ENCODE measurements at places on chromosomes 4 and X.

- no peak overlapping the region for H3K4me3 ChIP-seq
- DNase-seq: no peak
- H3K27me3 ChIP-seq: no peaks in the 10 kb centered on the region
- no peaks in the 10 kb centered on the region for H3K4me1 ChIP-seq
Measured at GRCh38 chrX:27680726-27681125, 90.6 kb downstream of the DCAF8L2 start.

DNA sequence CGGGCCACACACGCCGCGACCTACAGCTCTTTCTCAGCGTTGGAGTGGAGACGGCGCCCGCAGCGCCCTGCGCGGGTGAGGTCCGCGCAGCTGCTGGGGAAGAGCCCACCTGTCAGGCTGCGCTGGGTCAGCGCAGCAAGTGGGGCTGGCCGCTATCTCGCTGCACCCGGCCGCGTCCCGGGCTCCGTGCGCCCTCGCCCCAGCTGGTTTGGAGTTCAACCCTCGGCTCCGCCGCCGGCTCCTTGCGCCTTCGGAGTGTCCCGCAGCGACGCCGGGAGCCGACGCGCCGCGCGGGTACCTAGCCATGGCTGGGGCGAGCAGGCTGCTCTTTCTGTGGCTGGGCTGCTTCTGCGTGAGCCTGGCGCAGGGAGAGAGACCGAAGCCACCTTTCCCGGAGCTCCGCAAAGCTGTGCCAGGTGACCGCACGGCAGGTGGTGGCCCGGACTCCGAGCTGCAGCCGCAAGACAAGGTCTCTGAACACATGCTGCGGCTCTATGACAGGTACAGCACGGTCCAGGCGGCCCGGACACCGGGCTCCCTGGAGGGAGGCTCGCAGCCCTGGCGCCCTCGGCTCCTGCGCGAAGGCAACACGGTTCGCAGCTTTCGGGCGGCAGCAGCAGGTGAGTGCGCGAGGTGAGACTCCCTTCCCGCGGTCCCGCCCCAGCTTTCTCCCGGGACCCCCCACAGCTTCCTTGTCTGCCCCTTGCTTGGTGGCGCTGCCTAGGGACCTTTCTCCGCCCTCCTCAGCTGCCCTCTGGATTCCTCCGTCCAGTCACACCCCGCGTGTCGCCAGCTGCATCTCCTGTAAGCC is 678 bp downstream of the BMP3 start:
- H3K27ac ChIP-seq: no peak overlapping the region
- H3K27me3 ChIP-seq: peaks cover 94% of the 10 kb centered on the region
- peak overlapping the region; percentile 22 for H3K4me3 ChIP-seq
- no peak for DNase-seq
- H3K4me1 ChIP-seq: peaks cover 22% of the 10 kb centered on the region

GRCh38 chr4:120291541-120291940 is 224.9 kb upstream of the MAD2L1 start:
- H3K27ac ChIP-seq: no peak overlapping the region
- no peak for DNase-seq
- no peaks in the 10 kb centered on the region for H3K4me1 ChIP-seq
- H3K36me3 ChIP-seq: no peaks in the 10 kb centered on the region

GRCh38 chr4:4720646-4721045 is 138.8 kb upstream of the MSX1 start:
- no peaks in the 10 kb centered on the region for H3K27me3 ChIP-seq
- H3K4me1 ChIP-seq: no peaks in the 10 kb centered on the region
- no peak for DNase-seq
- no peaks in the 10 kb centered on the region for H3K36me3 ChIP-seq
- H3K4me3 ChIP-seq: no peak overlapping the region

- no peaks in the 10 kb centered on the region for H3K27me3 ChIP-seq
- H3K27ac ChIP-seq: no peak overlapping the region
- H3K36me3 ChIP-seq: no peaks in the 10 kb centered on the region
Measured at GRCh38 chr4:64774626-64775025, 365.4 kb upstream of the TECRL start.

DNA sequence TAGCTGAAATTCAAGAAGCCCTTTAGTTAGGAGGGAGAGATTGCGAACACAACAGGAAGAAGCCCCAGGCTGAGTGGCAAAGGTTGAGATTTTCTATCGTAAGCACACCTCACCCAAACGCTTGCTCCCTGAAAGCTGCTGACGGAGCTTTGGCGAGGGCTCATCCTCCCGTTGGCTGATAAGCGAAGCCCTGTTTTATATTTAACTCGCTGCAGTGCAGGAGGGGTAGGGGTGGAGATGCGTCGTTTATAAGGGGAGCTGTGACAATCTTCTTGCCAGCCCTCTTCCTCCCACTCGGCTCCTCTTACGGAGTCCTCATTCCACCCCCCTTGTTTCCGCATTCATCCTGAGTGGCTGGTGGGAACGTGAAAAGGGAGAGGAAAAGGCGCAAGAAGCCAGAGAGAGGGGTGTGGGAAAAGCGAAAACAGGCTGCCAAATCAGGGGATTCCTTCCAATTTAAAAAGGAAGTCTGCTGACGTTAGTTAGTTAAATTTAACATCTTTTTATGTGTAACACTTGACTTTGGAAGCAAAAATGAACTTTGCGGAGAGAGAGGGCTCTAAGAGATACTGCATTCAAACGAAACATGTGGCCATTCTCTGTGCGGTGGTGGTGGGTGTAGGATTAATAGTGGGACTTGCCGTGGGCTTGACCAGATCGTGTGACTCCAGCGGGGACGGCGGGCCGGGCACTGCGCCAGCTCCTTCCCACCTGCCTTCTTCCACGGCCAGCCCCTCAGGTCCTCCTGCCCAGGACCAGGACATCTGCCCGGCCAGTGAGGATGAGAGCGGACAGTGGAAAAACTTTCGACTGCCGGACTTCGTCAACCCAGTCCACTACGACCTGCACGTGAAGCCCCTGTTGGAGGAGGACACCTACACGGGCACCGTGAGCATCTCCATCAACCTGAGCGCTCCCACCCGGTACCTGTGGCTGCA is at the start of gene ENPEP:
Gene ENPEP, plus strand, starts transcription at position 275 of the 938 bp plus-strand sequence. Its CDS starts 260 bp downstream, at position 535.
- no peaks in the 10 kb centered on the region for H3K4me1 ChIP-seq
- H3K36me3 ChIP-seq: no peaks in the 10 kb centered on the region
- peaks cover 26% of the 10 kb centered on the region for H3K27me3 ChIP-seq
- DNase-seq: no peak

DNA sequence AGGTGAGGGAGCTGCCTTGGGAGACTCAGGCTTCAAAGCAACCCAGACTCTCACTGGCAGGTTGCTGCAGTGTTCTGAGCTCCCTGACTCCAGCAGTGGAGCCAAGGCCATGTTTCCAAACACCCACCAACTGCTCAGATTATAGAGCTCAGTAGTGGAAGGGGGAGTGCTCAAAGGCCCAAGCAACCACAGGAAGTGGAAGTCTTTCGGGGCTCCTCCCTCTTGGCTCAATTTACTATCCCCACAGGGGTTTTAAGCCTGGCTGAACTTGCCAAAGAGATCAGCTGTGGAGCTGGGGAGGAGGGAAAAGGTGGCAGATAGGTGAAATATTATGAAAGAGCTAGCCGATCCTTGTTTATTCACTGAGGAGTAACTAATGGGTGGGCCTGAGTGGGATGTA is 82.5 kb downstream of the HPRT1 start:
- no peak for DNase-seq
- no peak overlapping the region for H3K27ac ChIP-seq
- H3K27me3 ChIP-seq: peaks cover 47% of the 10 kb centered on the region
- no peaks in the 10 kb centered on the region for H3K4me1 ChIP-seq
- H3K36me3 ChIP-seq: no peaks in the 10 kb centered on the region

DNA sequence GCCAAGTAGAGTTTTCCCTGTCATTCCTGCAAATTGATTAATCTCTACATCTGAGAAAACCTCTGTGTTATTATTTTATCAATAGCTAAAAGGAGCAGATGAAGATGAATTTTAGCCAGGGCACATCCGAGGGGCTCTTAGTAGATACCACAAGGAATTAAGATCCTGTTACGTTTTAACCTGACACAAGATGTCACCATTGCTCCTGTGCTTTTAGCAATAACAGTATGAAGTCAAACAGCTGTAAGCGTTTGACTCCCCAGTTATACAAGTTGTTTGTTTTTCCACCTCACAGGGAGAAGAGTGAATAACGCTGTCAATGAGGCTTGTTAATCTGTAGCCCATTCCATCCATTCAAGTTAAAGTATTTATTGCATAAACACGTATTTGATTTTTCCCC is 76.0 kb upstream of the AP1S2 start:
- no peak for DNase-seq
- no peak overlapping the region for H3K27ac ChIP-seq
- H3K4me1 ChIP-seq: no peaks in the 10 kb centered on the region
- no peaks in the 10 kb centered on the region for H3K27me3 ChIP-seq

DNA sequence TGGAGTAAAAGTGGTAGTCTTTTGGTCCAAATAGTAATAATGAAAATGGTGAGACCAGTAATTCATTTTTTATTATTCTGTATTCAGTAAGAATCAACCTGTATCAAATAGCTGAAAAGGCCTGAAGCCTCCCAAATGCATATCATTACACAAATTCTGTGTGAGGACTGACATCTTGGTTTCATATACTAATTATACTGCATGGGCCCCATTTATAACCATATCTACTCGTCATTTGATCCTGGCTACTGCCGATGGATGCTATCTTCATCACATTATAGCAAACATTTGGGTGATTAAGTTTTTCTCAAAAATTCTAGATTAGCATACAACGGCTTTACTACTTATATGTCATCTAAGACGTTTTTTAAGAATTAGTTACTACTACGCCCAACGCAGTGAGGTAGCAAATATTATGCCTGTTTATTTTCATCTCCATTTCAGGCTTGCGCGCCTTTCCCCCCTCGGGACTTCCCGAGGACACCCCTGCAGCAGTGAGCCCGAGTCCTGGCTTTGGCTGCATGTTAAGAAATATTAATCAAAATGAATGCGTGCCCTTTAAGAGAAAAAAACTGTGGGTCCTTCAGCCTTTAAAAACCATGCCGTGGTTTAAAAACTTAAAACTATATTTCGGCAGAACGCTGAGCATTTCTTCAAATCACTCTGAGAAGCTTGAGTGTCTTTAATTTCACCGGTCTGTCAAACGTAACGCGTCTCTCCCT is 814 bp upstream of the MMAA start:
- DNase-seq: no peak
- H3K36me3 ChIP-seq: no peaks in the 10 kb centered on the region
- peak overlapping the region; percentile 91 for H3K4me3 ChIP-seq
- peak overlapping the region; percentile 92 for H3K27ac ChIP-seq

- H3K4me1 ChIP-seq: no peaks in the 10 kb centered on the region
- H3K27me3 ChIP-seq: no peaks in the 10 kb centered on the region
- no peak for DNase-seq
- H3K4me3 ChIP-seq: no peak overlapping the region
Measured at GRCh38 chr4:148273501-148273986, 168.7 kb downstream of the NR3C2 start.

DNA sequence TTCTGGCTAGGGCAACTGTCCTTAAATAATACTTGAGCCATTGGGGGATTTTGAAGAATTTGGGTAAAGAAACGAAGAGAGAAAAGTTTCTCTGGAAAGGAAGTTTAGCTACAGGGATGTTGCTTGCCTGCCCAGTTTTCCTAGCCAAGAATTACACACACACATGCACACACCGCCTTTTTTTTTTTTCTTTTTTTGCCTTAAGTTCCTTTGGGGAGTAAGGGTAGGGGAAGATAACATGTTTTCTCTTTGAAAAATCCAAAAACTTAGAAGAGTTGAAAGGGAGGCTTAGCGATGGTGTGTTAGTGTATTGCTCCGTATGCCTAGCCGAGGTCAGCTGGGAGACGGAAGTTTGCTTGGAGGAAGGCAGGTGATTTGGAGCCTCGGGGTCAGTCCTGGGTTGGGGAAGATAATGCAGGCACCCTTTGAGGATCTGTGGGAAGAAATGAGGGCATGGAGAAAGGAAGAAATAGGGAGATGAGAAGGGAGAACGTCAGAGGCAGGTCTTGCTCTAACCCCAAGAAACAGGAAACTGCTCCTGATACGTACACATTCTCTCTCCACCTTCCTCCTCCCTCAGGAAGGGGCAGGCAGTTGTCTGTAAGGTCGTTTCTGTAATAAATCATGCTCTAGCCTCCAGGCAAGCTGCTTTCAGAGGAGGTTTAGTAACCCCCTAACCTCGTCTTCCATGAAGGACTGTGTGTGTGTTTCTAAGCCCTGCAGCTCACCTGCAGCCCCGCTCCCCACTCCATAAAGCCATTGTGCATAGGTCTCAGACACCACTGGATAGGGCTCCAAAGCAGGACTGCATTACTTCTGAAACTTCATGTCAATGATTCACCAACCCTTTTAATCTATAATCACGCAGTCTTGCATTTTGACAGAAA is 10.5 kb downstream of the KLF3 start:
- H3K27me3 ChIP-seq: no peaks in the 10 kb centered on the region
- no peak for DNase-seq
- H3K36me3 ChIP-seq: no peaks in the 10 kb centered on the region
- peak overlapping the region; percentile 100 for H3K27ac ChIP-seq
- peak overlapping the region; percentile 7 for H3K4me3 ChIP-seq

DNA sequence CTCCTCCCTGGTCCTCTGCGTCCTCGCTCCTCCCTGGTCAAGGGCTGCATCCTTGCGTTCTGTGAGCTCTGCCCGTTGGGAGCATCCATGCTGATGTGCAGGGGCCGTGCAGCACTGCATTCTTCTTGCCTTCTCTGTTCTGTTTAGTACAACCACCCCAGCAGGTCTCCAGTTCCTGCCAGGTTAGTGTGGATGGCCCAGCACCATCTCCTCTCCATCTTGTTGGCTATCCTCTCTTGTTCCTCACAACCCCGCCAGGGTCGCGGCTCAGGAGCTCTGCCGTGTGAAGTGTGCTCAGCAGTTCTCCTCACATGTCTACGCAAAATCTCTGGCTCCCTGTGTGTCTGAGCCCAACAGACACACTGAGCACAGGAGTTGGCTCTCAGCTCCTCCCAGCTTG is 10.4 kb upstream of the MAEA start:
- no peak for DNase-seq
- no peak overlapping the region for H3K27ac ChIP-seq
- no peak overlapping the region for H3K4me3 ChIP-seq
- no peaks in the 10 kb centered on the region for H3K36me3 ChIP-seq
- no peaks in the 10 kb centered on the region for H3K27me3 ChIP-seq

- no peak for DNase-seq
- H3K4me1 ChIP-seq: peaks cover 7% of the 10 kb centered on the region
- no peaks in the 10 kb centered on the region for H3K36me3 ChIP-seq
- no peak overlapping the region for H3K27ac ChIP-seq
- H3K4me3 ChIP-seq: no peak overlapping the region
- H3K27me3 ChIP-seq: no peaks in the 10 kb centered on the region
Measured at GRCh38 chrX:96989830-96990571, 106.3 kb downstream of the RPA4 start.

DNA sequence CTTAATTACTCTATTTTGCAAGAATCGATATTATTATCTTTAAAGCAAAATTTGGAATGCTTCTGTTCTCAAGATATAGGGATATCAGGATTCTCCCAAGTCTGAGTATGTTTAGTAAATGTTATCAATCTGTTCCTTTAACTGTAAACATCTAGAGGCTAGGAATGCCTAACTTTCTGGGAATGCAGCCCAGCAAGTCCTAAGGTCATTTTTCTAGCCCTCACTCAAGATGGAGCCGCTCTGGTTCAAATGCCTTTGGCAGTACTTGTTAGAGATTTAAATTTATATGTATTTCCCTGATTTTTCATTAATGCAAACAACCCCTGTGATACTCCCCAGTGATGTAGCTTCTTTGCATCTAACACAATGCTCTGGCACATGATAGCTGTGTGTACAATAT is 623.8 kb upstream of the LCORL start:
- no peaks in the 10 kb centered on the region for H3K4me1 ChIP-seq
- H3K36me3 ChIP-seq: no peaks in the 10 kb centered on the region
- no peak overlapping the region for H3K4me3 ChIP-seq
- H3K27me3 ChIP-seq: no peaks in the 10 kb centered on the region
